Activated CD4-positive, CD25-positive, alpha-beta regulatory T cell treated with anti-CD3 and anti-CD28 coated beads, Interleukin-2, amount 50 U/mL, for 24 hours (primary cell): ENCODE measurements at places on chromosomes 16 and 17.

DNA sequence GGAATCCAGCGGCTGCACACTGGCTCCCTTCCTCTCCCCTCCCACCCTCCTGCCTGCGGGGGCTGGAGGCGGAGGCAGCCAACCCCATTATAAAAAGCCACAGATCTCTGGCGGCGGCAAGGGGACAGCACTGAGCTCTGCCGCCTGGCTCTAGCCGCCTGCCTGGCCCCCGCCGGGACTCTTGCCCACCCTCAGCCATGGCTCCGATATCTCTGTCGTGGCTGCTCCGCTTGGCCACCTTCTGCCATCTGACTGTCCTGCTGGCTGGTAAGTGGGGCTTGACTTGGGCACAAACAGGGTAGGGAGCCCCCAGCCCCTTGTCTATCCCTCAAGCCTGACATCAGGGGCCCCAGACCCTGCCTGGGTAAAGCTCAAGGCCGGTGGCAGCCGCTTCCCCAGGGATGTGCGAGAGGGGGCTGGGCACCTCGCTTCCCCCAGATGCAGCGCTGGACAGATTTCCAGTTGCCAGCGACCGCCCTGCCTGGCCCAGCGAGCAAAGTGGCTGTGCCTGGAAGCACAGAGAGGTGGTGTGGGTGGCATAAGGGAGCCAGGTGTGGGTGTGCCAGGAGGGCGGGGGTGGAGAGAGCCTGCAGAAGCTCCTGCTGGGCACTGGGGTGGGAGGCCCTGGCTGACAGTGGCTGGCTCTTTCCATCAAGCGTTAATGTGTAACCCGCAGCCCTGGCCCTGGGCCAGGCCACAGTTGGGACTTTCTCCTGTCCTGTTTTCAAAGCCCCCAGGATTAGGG, at the start of gene CX3CL1:
Gene CX3CL1 (plus strand): TSS at position 119 of the 745 bp plus-strand sequence. CDS start 79 bp downstream, at position 198.
- no peak for ATAC-seq

- no peak for ATAC-seq
Observed at GRCh38 chr17:14306596-14306995, 5.7 kb downstream of the HS3ST3B1 start.

DNA sequence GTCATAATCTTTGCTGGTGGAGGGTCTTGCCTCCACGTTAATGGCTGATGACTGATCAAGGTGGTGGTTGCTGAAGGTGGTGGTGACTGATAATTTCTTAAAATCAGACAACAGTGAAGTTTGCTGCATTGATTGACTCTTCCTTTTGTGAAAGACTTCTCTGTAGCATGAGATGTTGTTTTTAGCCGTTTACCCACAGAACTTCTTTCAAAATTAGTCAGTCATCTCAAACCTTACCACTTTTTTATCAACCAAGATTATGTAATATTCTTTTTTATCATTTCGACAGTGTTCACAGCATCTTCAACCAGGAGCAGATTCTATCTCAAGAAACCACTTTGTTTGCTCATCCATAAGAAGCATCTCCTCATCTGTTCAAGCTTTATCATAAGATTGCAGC, 5.9 kb downstream of the UQCRC2 start:
- peak; percentile 80 for ATAC-seq

- no peak for ATAC-seq
Observed at GRCh38 chr17:58370716-58371115, 18.7 kb upstream of the SUPT4H1 start.

GRCh38 chr17:1473170-1473569, 17.1 kb upstream of the CRK start:
- ATAC-seq, result peak; percentile 24

GRCh38 chr17:10428781-10429180, 7.0 kb upstream of the MYH8 start:
- no peak for ATAC-seq

GRCh38 chr17:44353672-44354331, 8.7 kb downstream of the GRN start:
- no peak for ATAC-seq

DNA sequence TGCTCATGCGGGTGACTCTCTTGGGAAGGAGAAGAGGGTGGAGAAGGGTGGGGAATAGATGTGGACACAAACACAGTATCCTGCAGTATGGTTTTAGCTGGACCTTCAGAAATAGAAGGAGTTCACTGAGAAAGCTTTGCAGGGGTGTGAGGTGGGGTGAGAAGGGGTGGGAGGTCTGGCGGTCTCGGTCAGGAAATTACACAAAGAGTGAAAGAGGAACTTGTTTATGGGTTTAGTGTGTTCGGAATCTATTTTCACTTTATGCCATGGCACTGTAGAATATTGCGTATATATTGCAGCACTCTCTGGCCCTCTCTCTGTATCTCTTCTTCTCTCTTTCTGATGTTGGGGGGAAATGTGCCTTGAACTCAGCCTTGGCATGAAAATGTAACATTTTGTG, 148.2 kb upstream of the GOT2 start:
- no peak for ATAC-seq

- ATAC-seq, result no peak
Observed at GRCh38 chr16:85146532-85146797, 34.2 kb upstream of the CIBAR2 start.

DNA sequence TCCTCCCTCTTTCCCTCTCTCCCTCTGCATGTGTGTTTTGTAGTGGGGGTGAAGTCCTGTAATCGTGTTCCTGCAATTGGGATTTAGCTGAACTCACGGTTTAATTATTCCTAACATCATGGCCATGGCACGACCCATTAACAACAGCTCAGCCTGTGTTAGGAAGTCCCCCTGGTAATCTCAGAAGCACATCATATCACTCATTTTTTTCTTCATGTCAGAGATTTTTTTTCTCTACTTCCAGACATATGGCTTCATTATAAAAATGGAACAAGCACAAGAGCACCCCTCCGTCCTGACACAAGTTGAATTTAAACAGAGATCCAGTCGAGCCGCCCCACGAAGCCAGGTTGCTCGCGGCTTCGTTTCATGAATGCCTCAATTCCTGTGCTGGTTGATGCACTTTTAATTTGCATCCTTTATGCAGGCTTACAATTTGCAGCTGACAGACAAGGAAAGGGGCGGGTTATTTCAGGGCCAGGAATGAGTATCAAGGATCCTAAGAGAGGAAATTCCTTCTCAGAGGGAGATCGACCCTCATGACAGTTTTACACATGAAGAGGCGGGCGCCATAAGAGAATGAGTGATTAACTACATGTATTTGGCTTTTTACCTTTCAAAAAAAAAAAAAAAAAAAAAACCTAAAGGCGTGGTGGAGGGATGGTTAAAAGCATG, 192.9 kb downstream of the MAF start:
- no peak for ATAC-seq

DNA sequence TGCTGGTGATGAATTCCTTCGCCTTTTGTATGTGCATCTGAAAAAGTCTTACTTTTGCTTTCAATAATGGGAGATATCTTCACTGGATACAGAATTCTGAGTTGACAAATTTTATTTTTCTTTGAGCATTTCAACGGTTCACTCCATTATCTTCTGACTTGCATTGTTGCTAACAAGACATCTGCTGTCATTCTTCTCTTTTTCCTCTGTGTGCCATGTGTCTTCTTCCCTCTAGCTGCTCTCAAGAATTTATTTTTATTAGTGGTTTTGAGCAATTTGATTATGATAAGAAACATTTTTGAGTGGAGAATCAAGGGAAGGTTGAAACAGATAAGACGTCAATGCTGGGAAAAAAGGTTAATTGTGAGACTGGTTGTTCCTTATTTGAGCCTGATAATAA, 471.8 kb downstream of the CDH13 start:
- ATAC-seq, result no peak

- no peak for ATAC-seq
Observed at GRCh38 chr17:81991684-81992305, 14.4 kb downstream of the ASPSCR1 start.

DNA sequence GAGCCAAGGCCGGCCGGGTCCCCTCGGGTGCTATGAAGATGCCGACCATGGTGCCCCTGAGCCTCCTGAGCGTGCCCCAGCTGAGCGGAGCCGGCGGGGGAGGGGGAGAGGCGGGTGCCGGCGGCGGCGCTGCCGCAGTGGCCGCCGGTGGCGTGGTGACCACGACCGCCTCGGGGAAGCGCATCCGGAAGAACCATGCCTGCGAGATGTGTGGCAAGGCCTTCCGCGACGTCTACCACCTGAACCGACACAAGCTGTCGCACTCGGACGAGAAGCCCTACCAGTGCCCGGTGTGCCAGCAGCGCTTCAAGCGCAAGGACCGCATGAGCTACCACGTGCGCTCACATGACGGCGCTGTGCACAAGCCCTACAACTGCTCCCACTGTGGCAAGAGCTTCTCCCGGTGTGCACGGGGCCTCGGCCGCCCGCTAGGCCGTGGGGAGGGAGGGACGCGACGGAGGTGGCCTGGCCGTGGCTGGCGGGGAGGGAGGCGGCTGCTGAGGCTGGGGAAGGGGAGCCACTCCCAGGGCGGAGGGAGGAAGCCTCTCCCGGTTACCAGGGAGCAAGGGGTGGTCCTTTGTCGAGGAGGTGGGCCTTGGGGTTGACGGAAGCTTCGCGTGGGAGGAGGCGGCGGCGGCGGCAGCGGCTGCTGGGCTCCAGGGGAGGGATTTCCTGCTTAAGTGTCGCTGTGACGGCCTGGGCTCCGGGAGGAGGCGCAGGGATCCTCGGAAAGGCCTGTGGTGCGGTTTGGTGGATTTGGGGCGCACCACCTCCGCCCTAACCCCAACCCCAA, 1.3 kb downstream of the MAZ start:
- peak; percentile 32 for ATAC-seq

GRCh38 chr17:55416470-55417052, 5.1 kb downstream of the MMD start:
- ATAC-seq, result no peak

DNA sequence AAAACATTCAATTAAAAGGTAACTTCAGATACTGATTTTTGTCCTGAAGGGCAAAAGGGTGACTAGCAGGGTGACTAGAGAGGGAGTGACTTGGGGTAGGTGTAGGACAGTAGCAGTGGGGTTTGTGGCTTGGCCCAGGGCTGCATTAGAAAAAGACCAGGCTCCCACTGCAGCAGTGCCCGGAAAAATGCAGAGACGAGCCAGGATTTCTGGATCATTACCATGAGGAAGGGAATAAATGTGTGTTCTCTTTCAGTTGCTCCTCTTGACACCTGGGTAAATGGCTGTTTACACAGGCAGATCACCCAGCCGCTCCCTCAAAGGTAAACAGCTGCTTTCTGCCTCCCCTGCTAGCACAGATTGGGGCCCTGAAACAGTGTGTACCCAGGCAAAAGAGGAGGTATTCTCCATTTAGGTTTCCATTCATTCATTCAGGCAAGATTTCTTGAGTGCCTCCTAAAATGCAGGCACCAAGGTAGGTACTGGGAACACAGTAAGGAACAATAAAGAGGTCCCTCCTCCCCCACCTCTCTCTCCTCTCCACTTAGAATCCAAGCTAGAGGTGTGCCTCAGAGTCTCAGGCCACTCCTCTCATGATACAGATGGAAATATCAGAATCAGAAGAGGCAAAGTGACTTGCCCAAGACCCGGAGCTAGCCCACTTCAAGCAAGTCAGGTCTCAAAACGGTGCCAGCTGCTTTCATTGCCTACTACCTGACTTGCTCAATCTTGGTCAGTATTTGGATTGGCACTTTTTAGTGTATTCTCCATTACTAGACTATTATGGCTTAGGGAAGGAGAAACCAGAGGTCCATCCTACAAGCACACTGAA, 15.2 kb upstream of the TOX3 start:
- ATAC-seq, result no peak

DNA sequence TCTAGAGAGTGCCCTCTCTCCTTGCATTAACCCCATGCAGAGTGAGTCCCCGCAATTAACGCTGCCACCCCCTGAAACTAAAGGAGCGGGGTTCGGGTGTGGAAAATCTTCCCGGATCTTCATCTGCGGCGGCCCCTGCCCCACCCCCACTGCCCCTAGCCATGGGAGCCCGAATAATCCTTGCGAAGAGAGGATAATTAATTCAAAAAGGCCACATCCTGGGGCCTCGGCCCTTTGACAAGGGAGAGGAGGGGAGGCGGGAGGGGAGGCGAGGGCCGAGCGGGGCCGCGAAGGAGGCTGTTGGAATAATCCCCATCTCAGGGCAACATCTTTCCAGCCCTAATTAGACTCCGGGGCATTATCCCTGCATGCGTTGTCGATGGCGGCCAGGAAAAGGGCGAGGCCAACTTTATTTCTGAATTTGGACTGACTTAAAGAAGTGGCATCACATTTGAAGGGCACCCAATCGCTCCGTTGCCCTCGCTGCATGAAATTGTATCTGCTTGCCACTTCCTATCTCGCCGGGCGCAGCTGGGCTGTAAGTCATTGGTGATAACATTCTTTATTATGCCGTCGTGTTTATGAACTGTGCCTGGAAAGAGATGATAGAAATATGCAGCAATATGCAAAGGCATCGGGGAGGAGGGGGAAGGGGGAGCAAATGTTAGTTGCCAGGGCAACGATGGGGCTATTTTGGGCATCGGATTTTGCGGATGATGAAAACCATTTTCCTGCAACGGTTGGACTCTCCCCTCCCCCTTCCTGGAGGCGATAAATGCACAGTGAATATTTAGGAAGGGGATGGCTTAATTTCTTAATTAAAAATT, 387.1 kb upstream of the TNRC6C start:
- ATAC-seq, result no peak

GRCh38 chr17:42774066-42774745, 957 bp downstream of the VPS25 start:
- ATAC-seq, result no peak

DNA sequence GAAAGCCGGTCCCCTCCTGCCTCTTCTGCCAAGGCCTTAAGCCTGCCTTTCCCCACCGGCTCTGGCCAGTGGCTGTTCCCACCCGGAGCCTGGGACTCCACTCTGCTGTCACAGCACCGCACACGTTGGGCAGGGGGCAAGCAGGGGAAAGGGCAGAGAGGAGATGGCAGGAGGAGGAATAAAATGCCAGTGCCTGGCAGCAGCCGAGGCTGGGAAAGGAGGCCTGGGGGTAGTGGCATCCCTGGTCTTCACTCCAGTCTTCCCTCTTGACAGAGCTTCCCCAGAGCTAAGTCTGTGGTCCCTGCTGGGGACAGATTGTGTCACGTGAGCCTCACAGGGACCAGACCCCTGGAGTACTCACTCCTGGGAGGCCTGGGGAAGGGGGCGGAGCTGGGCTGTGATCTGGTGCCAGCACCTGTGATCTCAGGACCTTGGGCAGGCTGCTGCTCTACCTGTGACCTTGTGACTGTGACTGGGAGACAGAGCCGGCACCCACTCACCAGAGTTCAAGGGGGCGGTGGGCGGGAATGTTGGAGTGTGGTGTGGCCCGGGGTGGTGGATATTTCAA, 97.2 kb upstream of the GSE1 start:
- ATAC-seq, result no peak

GRCh38 chr17:59107306-59107670, 608 bp upstream of the TRIM37 start:
- ATAC-seq, result no peak

GRCh38 chr16:17470182-17470907, 415 bp downstream of the XYLT1 start:
- peak; percentile 27 for ATAC-seq
